Naive thymus-derived CD8-positive, alpha-beta T cell (primary cell): ENCODE measurements at places on chromosomes 7 and 10. TPM values are rescaled to one million over a fixed set of nuclear protein-coding genes. Genes with fewer than 3 reads are reported as not detected.

DNA sequence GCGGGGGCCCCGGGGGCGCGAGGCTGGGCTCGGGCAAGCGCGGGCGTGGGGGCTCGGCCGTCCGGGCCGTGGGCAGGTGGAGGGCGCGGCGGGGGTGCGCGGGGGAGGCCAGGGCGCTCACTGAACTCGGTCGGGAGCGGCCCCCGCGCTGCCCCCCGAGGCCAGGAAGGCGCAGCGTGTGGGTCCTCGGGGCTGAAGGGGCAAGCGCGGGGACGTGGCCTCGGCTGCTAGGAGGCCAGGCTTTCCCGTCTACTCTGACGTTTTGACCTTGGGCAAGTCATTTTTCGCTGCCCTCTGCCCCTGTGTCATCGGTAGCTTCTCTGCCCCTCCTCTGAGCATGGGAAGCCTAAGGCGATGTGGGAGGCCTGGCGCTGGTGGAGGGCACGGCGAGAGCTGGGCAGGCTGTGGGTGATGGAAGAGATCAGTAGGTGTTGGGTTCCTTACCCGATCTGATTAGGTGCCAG, 441 bp downstream of the FBH1 start:
- peak; percentile 19 for DNase-seq

DNA sequence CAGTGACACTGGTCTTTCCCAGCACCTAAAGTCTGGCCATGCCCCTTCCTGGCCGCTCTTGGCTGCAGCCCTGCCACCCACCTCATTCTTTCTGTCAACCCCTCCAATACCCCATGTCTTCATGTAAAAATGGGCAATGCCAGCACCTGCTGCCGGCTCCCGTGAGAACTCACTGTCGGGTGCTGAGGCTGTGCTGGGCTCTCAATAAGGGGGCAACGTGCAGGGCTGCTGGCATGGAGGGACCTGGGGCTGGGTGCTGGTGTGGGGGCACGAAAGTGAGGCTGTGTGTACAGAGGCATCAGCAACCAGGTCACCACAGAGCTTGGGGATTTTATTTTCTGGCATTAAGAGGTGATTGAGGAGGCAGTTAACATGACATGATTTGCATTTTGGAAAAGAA, 65.3 kb downstream of the ALOX5 start:
- DNase-seq: no peak

- DNase-seq: no peak
Observed at GRCh38 chr10:34966451-34966850, 123.7 kb downstream of the CUL2 start.

DNA sequence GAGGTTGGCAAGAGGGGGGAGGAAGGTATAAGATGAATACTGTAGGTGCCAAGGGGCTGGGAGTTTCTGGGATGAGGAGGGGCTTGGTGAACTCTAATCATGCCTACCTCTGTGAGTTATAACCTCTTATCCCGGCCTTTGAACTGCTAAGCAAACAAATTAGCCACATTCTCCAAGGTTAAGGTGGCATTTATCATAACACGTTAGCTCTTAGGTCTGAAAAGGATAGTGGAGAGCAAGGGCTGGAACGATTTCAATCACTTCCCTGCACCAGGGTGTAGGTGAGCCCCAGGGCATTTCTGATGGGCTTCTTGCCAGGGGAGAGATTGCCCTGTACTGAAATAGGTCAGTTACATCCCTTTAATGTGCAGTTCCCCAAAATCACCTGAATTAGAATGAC, 28.6 kb upstream of the DMBT1 start:
- no peak for DNase-seq

The SMO gene
- total RNA-seq: 0.13 TPM

GRCh38 chr10:11164551-11164802, 146.8 kb downstream of the CELF2 start:
- no peak for DNase-seq

DNA sequence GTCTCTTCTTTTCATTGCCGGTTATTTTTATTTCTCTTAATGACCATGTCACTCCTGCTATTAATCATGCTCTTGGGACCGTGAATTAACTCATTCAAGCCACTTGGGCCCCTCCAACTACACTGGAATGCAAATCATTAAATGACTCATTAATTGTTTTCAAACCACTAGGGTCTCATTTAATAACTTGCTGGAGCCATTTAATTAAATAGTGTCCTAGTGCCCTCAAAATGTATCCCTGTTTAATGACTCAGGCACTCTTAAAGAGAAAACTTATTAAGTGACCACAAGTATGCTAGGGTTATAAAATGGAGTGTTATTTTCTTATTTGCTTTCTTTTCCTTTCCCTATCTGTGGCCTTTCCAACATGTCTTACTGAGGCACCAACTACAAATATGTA, 73.0 kb downstream of the PLXDC2 start:
- no peak for DNase-seq

DNA sequence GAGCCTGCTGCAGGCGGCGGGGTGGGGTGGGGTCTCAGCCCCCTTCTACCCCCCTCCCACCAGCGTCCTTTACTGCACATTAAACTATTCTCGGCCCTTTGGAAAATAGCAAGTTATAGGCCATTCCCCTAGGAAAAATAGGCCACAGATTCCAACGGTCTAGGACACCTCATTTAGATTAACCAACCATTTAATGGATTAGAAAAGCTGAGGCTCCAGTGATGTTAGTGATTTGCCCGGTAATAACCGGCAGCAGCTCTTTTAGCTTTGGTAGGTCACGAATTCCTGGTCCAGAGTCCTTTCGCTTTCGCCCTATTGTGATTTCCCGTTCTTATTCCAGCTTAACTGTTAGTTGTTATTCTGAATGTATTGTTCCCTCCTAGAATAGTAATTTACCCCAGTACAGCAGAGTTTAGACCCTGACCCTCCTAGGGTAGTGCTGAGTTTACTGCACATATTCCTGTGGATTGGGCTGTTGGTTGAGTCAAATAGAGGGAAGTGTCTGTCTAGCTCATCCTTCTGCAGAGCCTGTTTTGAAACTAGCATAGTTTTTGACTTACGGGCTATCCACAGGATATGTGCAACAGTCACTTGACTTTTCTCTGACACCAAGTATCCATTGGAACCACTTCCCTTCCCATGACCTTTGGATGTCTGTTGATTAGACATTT, 754 bp downstream of the GSTO1 start:
- DNase-seq: no peak

The TSPAN12 gene
- not detected for total RNA-seq

DNA sequence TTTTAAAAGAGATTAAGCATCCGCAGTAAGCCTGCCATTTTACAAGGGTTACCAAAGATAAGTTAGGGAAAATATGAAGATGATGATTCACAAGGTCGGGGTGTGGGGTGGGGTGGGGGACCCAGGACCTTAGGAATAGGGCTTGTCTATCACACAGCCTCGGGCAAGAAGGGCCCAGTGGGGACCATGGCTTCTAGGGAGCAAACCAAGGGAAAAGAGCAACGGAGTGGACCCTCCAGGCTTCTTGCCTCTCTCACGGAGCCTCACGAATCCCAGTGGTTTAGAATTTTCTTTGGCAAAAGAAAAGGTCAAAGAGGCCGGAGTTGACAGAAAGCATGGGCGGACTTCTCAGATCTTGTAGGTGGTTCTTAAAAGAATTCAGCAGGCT, 1.3 kb downstream of the PRKCQ start:
- no peak for DNase-seq

- no peak for DNase-seq
Observed at GRCh38 chr7:16023046-16023445, 336.6 kb upstream of the MEOX2 start.

- DNase-seq: no peak
Observed at GRCh38 chr7:94410413-94411187, 15.9 kb downstream of the COL1A2 start.

DNA sequence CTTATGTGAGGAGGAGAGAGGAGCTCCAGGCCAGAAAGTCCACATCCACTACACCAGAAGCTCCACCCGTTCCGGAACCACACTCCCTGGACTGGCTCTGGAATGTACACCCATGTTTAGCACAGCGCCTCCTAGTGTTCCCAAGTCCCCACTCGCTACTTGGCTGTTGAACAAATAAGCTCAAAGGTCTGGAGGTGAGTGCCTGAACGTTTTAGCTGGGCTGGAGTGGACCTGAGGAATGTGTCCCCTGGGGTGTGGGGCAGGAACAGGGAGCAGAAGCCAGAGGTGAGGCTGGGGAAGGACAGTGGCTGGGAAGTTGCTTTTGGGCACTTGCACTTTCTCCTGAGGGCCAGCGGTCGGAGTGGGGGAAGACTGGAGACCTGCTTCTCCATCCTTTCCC, 164.1 kb upstream of the CDCA7L start:
- DNase-seq: no peak

The SFTPD gene
- total RNA-seq: not detected

The PNLIPRP3 gene
- total RNA-seq: not detected

GRCh38 chr7:86720306-86720705, 76.6 kb downstream of the GRM3 start:
- DNase-seq: no peak

The CCDC146 gene
- total RNA-seq: 11.2 TPM

The RAB19 gene
- 5.4 TPM for total RNA-seq

- DNase-seq: no peak
Observed at GRCh38 chr7:35448486-35448885, 194.6 kb upstream of the TBX20 start.

DNA sequence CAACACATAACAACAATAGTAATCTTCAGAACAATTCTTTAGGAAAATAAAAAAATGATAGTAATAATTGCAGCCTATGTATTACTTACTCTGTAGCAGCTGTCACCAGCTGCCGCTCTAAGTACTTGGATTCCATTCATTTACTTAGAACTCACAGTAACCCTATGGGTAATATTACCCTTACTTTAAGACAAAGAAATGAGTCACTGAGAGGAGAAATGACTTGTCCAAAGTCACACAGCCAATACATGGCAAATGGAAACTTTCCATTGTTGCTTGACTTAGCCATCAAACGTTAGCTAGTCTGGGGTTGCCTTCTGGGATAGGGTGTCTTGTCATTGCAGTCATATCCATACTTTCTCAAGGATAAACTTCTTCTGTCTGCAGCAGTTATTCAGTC, 3.6 kb downstream of the CCNY start:
- DNase-seq: no peak

The LIPN gene
- total RNA-seq: not detected

GRCh38 chr10:124047427-124048152, 45.8 kb downstream of the CHST15 start:
- no peak for DNase-seq

DNA sequence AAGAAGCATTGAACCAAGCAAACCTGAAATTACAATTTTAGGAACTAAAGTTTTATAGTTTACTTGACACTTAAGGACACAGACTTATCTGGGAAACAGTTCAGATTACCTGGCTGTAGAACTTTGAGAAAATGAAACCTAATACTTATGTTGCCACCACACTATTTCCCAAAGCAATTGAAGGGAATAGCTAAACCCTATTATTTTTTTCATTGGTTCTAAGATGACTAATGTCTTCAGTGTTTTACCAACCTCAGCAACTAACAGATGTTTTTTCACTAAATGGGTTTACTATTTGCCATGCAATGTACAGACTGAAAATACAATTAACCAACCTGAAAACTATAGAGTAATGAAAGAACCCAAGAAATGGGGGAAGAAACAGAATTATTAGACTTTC, 689.6 kb downstream of the SORCS1 start:
- no peak for DNase-seq

The NPFFR1 gene
- total RNA-seq: not detected

- DNase-seq: no peak
Observed at GRCh38 chr7:130856866-130857265, 122.9 kb upstream of the KLF14 start.

GRCh38 chr10:100148353-100149211, 37.2 kb downstream of the ERLIN1 start:
- no peak for DNase-seq

DNA sequence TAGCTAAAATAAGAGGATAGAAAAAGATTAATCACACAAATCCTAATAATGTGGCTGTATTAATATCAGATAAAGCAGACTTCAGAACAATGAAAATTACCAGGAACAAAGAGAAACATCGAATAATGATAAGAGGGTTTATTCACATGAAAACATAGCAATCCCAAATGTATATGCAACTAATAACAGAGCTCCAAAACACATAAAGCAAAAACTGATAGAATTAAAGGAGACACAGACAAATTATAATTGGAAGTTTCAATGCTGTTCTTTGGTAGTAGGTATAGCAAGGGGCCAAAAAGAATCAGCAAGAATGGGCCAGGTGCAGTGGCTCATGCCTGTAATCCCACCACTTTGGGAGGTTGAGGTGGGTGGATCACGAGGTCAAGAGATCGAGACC, 23.4 kb upstream of the DNAAF5 start:
- DNase-seq: no peak

The PIP gene
- total RNA-seq: not detected

- DNase-seq: no peak
Observed at GRCh38 chr7:112414855-112415490, 35.3 kb upstream of the IFRD1 start.

DNA sequence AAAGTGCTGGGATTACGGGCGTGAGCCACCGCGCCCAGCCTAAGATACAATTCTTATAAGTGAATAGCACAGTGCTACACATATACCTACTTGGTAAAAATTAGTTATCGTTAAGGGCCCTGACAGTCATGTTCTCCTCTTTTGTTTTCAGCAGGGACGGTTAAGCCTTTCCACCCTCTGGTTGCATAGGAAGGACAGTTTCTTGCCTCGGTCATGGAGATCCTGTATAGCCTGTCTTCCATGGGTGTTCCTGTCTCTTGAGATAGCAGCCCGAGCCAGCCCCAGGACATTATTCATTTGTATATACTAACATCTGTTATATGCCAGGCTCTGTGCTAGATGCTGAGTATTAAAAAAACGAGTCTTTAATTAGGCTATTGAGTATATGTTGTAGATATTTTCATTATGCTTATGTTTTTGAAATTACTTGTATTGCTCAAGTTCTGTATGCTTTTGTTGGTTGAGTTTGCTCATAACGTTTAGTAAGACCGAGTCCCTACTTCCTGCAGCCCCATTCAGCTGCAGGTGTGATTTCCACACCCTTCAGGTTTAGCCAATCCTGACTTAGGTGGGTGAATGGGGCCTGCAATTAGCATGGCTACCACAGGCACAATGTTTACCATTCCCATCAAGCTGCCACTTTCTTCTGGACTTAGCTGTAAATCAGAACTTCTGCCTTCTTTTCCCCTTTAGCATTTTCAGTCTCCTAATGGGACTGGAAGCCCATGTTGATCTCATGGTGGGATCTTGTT, 24.8 kb downstream of the CCSER2 start:
- no peak for DNase-seq

The MACC1 gene
- total RNA-seq: 0.25 TPM

GRCh38 chr7:116443646-116444045, 55.9 kb upstream of the CAV2 start:
- DNase-seq: no peak

- no peak for DNase-seq
Observed at GRCh38 chr10:103895411-103896186, 22.4 kb downstream of the STN1 start.

DNA sequence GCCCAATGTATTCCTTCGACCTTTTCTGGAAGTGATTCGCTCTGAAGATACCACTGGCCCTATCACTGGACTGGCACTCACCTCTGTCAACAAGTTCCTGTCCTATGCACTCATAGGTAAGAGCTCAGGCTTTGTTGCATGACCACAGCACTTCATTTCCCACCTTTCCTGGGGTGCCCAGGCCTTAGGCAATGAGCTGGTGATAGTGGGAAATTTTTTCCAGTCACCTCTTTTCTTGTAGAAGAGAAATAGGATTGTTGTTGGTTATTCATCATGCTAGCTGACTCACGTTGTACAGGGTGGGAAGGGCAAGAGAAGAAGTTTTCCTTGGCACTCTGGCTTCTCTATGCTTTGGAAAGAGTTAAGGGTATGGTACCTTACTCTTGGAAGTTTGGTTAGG, 51.4 kb upstream of the NFKB2 start:
- no peak for DNase-seq

- DNase-seq: no peak
Observed at GRCh38 chr7:53315981-53316380, 280.5 kb downstream of the POM121L12 start.

GRCh38 chr7:55457801-55458200, 92.7 kb downstream of the LANCL2 start:
- no peak for DNase-seq
